Small intestine (tissue), 16 donors: ENCODE measurements at places on chromosomes 3 and 15. TPM values are rescaled to one million over a fixed set of nuclear protein-coding genes. Genes with fewer than 3 reads are reported as not detected.

SPTBN5 gene
- polyA plus RNA-seq: 1.6 TPM

DNA sequence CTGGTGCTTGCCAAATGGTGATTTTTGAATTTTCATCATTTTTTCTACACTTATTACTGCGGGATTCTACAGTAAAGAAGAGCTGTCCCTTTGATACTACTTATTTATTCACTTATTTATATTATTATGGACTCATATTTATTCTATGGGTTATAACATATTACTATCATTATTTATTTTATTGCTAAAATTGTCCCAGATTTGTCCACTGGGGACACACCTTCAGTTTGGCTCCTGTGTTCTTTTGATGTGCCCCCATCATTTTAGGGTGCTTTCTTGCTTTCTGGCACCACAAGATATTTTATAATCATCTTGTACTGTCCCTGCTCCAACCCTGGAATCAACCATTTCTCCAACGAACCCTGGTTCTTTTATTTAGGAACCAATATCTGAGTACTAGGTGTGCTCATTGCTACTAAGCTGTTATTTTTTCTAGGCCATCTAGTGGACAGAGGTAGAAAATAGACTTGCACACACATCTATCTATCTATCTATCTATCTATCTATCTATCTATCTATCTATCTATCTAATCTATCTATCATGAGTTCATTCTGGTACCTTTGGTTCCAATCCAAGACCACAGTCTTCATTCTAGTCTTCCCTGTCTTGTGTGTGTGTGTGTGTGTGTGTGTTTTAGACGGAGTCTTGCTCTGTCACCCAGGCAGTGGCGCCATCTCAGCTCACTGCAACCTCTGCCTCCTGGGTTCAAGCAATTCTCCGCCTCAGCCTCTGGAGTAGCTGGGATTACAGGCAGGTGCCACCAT, 16.0 kb downstream of the SLC22A14 start:
- no peaks in the 10 kb centered on the region for H3K27me3 ChIP-seq
- no peaks in the 10 kb centered on the region for H3K36me3 ChIP-seq
- DNase-seq: no peak

GRCh38 chr15:28023422-28023821, 75.7 kb downstream of the OCA2 start:
- DNase-seq: no peak
- H3K27me3 ChIP-seq: no peaks in the 10 kb centered on the region
- no peak overlapping the region for H3K4me3 ChIP-seq

- DNase-seq: no peak
- H3K27ac ChIP-seq: no peak overlapping the region
- no peaks in the 10 kb centered on the region for H3K4me1 ChIP-seq
- H3K36me3 ChIP-seq: no peaks in the 10 kb centered on the region
These were observed 156.7 kb upstream of the SMAD3 start for GRCh38 chr15:66908744-66909095.

CHRFAM7A gene
- polyA plus RNA-seq: 2.0 TPM
